ENCODE measurements at places on chromosomes 7 and 10. TPM values are rescaled to one million over a fixed set of nuclear protein-coding genes. Genes with fewer than 3 reads are reported as not detected.

- H3K36me3 ChIP-seq: peaks cover 6% of the 10 kb centered on the region
- H3K4me1 ChIP-seq: peaks cover 29% of the 10 kb centered on the region
- H3K27me3 ChIP-seq: no peaks in the 10 kb centered on the region
- H3K4me3 ChIP-seq: no peak overlapping the region
- no peak overlapping the region for H3K27ac ChIP-seq
These were observed 80.9 kb downstream of the NT5C2 start for GRCh38 chr10:103111918-103112877.

GRCh38 chr7:50347693-50348092 is 43.2 kb downstream of the IKZF1 start:
- H3K27ac ChIP-seq: no peak overlapping the region
- DNase-seq: no peak
- no peaks in the 10 kb centered on the region for H3K27me3 ChIP-seq
- no peak overlapping the region for H3K4me3 ChIP-seq
- H3K4me1 ChIP-seq: peaks cover 14% of the 10 kb centered on the region
- no peaks in the 10 kb centered on the region for H3K36me3 ChIP-seq

DNA sequence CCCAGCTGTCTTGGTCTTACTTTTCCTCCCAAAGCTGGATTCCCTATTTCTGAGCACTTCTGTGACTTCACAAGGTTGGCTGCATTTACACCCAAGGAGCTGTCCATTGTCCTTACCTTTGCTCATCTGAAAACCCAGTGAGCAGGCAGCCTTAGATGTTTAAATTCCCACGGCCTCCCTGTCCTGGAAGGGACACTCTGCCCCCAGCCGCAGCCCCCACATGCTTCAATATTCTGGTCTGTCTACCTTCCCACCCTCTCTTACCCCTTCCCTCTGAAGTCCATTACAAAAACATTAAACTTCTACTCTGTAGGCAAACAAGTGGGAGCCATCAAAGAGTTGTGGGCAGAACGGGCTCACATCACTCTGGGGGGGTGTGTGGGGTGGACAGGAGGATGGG is 73.8 kb upstream of the EFCAB10 start:
- peaks cover 16% of the 10 kb centered on the region for H3K36me3 ChIP-seq
- no peaks in the 10 kb centered on the region for H3K27me3 ChIP-seq
- no peak for DNase-seq
- H3K4me1 ChIP-seq: peaks cover 73% of the 10 kb centered on the region

- no peak for DNase-seq
- no peaks in the 10 kb centered on the region for H3K27me3 ChIP-seq
- no peak overlapping the region for H3K27ac ChIP-seq
- H3K4me3 ChIP-seq: no peak overlapping the region
These were observed 86.6 kb downstream of the AHCYL2 start for GRCh38 chr7:129311429-129311828.

DNA sequence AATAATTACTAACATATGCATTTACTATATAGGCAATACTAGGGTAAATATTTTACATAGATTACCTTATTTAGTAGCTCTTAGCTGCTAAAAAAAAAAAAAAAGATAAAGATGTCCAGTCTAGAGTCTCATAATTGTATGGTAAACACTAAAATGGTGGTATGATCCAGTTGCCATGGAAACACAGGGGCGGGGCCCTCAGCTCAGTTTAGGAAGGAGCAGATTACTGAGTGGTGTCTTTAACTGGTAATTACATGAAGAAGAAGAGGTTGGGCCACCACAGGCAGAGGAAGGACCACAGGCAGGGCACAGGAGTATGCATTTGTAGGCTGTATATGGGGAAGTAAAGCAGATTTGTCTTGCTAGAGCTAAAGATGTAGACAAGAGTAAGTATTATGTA is 43.7 kb downstream of the ITGB8 start:
- no peaks in the 10 kb centered on the region for H3K36me3 ChIP-seq
- H3K4me3 ChIP-seq: no peak overlapping the region
- no peaks in the 10 kb centered on the region for H3K27me3 ChIP-seq
- no peaks in the 10 kb centered on the region for H3K4me1 ChIP-seq
- DNase-seq: no peak
- H3K27ac ChIP-seq: no peak overlapping the region

GRCh38 chr7:41107330-41107937 is 595.5 kb downstream of the INHBA start:
- DNase-seq: no peak
- H3K4me3 ChIP-seq: no peak overlapping the region
- peaks cover 11% of the 10 kb centered on the region for H3K4me1 ChIP-seq
- no peak overlapping the region for H3K27ac ChIP-seq
- no peaks in the 10 kb centered on the region for H3K36me3 ChIP-seq

The ITPRID1 gene
- 1.4 TPM for total RNA-seq

The SPDYE9 gene
- not detected for total RNA-seq

- H3K27me3 ChIP-seq: no peaks in the 10 kb centered on the region
- H3K27ac ChIP-seq: no peak overlapping the region
- H3K4me1 ChIP-seq: peaks cover 23% of the 10 kb centered on the region
- no peak for DNase-seq
- peaks cover under 1% of the 10 kb centered on the region for H3K36me3 ChIP-seq
- H3K4me3 ChIP-seq: no peak overlapping the region
These were observed 67.1 kb downstream of the TNS3 start for GRCh38 chr7:47514818-47515217.

The HACD1 gene
- 18.6 TPM for total RNA-seq

GRCh38 chr10:31424473-31424872 is 105.5 kb downstream of the ZEB1 start:
- H3K27me3 ChIP-seq: no peaks in the 10 kb centered on the region
- no peak overlapping the region for H3K27ac ChIP-seq
- H3K4me1 ChIP-seq: peaks cover 4% of the 10 kb centered on the region
- no peak for DNase-seq
- H3K36me3 ChIP-seq: peaks cover 5% of the 10 kb centered on the region

Measured in WTC11 (cell line).